ENCODE measurements at places on chromosomes 13 and 19. TPM values are rescaled to one million over a fixed set of nuclear protein-coding genes. Genes with fewer than 3 reads are reported as not detected.

DNA sequence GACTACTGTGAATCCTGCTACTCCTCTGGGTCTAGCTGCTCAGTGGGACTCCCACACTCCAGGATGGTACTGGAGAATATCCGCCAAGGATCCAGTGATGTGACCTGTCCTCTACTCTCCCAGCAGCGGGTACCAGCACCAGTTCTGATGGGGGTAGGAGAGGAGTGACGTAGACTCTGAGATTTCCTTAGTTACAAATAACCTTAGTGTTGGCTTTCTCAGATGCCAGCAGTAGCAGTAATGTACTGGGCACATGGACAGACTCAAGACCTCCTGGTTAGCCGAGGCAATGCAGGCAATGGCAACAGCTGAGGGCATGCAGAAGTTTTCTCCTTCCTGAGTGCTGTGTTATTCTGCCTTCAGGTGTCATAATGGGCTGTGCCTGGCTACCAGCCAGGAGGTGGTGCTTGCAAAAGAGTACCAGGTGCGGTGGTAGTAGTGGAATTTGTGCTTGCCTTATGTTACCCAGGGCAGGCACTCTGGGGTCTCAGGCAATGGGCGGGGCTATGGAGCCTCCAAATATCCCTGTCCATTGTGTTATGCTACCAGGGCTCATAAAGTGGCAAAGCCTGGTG lies 105.3 kb upstream of the KLF5 start:
- peak; percentile 15 for DNase-seq

DNA sequence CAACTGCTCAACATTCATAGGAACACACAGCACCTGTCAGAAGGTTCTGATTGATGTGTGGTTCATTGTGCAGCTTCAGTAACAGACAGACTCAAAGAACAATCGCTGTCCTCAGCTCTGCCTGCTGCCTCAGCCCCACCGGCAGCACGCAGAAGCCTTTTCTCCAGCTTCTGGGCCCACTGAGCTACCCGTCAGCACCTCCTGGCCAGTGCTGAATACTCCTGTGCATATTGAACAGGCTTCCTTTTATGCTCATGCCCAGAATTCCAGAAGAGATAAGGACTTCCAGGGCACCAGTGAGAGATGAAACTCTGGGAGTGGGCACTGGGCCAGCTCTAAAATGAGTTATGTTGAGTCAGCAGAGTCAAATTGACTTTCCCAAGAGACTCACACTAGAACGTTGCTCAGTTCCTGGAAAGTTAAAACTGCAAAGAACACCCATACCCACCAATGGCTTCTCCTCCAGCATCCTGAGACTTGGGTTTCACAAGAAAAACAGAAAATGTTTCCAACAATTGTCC lies 119.3 kb downstream of the COL4A1 start:
- no peak for DNase-seq

Gene TNNT1
- polyA plus RNA-seq: 4.3 TPM

Gene SMIM24
- 364 TPM for polyA plus RNA-seq

Measured in left renal pelvis (tissue), 4 donors.